GM12892 (cell line): ENCODE measurements at places on chromosomes 6 and 20.

GRCh38 chr6:134575221-134575620, 257.3 kb upstream of the SGK1 start:
- DNase-seq: no peak

- DNase-seq: no peak
Measured at GRCh38 chr6:146814148-146814750, 215.5 kb downstream of the ADGB start.

GRCh38 chr6:98323605-98324004, 510.8 kb upstream of the POU3F2 start:
- no peak for DNase-seq

DNA sequence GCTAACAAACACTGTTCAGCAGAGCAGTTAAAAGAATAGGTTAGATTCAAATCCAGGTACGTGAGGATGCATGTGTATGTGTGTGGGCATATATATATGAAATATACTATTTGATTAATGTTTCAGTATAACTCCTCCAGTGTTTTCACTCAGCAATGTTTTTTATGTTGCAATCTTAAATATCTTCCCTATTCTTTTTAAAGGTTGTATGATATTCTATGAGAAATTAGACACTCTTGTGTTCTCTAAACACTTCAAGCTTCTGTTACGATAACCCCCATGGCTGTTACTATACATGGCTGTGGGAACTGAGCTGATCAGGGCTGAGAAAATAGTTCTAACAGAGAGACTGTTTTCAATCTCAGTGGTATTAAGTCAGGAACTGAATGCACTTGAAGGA, 421.0 kb downstream of the CBLN4 start:
- DNase-seq: no peak

GRCh38 chr6:25309886-25310285, 30.7 kb downstream of the CARMIL1 start:
- no peak for DNase-seq

DNA sequence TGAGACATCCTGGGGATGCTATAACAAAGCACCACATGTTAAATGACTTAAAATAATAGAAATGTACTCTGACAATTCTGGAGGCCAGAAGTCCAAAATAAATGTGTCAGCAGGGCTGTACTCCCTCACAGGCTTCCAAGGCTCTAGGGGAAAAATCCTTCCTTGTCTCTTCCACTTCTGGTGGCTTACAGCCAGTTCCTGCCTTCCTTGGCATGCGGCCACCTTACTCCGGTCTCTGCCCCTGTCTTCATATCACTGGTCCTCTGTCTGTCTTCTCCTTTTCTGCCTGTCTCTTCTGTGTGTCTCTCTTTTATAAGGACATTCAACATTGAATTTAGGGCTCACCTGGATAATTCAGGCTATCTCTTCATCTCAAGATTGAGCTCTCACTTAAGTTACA, 155.3 kb upstream of the SYNCRIP start:
- no peak for DNase-seq

GRCh38 chr20:19897891-19898290, 119.3 kb upstream of the NAA20 start:
- DNase-seq: no peak

- no peak for DNase-seq
Measured at GRCh38 chr6:90863043-90863442, 276.2 kb upstream of the MAP3K7 start.
